ENCODE measurements at places on chromosomes 5 and 9.

- peak; percentile 96 for DNase-seq
Measured at GRCh38 chr5:149397530-149397929, 18.4 kb upstream of the IL17B start.

DNA sequence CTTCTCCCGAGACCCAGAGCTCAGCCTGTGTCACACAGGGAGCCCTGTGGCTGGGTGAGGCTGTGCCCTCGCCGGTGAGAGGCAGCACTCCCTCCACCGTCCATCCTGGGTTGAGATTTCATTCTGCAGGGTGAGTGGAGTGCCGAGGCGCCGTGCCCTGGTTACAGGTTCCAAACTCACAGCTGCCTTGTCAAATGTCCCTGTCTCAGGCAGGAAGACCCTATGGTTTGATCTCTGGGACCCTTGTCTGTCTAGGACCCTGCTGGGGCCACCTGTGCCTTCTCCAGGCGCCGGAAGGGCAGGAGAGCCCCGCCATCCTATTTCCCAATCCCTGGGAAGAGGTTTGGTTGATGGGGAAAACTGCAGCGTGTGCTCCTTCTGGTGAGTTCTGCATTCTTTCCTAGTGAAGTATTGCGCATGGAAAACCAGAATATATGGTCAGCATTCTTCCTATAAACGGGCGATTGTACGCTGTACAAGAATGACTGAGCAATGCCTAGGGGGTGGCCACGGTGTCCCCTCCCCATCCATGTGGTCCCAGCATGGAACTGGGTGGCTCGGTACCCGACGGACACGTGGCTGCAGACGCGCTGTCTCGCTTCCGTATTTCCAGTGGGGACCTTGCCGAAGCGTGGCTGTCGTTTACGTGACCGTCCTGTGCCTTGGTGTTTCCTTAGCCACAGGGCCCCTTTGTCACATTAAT lies 95.9 kb upstream of the COL5A1 start:
- DNase-seq = peak; percentile 38

DNA sequence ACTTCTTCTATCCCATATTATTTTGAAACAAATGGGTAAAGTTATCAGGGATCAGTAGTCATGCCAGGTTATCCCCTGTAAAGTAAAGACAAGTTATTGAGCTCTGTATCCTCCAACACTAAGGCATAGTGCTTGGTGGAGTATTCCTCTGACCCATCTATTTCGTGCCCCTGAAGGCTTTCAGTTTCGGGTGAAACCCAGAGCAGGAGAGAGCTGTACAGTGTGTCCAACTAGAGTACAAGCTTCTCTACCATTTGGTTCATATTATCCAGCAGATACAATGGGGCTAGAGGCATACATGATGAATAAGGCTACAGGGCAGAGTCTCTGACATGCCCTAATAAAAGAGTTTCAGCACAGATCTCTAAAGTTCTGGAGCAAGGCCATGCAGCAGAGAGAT lies 3.2 kb upstream of the SLC22A4 start:
- no peak for DNase-seq

DNA sequence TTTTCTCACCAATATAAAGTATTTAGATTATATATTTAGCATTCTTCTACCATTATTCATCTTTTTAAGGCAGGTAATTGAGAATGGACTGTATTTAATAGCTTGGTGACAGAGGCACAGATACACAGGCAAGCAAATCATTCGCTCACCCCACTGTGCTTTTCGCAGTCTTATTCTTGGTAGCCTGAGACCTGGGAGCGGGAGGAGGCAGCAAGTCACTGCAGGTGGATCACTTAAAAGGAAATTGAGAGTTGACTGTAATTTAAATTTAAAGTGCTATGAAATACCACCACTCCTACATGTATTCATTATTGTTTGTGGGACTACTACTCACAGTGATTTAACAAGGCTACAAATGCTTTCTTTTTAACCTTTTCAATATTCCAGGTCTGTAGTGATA lies 9.7 kb downstream of the RICTOR start:
- no peak for DNase-seq

- no peak for DNase-seq
Measured at GRCh38 chr5:150271296-150271692, 18.3 kb downstream of the CAMK2A start.

GRCh38 chr5:115298811-115299210 lies 2.4 kb upstream of the CCDC112 start:
- no peak for DNase-seq

DNA sequence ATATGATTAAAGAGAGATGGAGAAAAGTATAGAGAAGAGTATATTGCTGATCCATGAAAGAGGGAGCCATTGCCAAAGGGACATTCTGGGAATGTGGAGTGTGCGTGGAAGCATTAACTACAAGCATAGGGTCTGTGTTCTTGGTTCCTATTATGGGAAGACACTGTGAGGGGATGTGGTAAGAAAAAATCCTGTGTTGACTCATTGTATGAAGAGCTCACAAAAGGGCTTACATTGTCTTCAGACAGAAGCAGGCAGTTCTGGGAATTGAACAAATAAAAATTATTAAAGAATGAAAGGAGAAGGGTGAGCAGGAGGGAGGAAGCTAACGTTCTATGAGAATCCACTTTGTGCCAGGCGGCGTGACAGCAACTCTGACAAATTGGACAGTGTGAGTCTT lies 250.4 kb upstream of the CHD1 start:
- no peak for DNase-seq

DNA sequence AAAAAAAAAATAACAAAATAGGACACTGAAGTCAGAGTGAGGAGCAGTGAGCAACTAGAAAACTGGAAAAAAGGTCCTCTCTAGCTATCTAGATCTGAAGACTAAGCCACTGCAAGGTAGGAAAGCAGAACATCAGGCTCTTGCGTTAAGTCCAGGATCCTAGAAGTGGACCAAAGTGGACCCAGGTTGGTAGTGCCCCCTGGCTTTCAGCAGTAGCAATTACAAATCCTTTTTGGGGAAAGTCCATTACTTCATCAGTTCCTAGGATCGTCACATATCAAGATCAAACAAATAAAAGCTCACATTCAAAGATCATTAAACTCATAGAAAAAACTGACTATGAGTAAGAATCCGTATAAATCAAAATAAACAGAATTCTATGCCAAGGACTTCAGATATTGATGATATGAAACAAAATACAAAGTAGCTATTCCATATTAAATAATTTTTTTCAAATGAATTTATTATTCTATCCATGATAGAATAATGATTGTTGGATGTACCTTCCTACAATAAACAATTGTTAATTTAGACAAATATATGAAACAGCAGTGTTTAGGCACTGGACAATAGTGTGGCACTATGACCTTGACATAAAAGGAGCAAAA lies 6.5 kb upstream of the RICTOR start:
- peak; percentile 25 for DNase-seq

DNA sequence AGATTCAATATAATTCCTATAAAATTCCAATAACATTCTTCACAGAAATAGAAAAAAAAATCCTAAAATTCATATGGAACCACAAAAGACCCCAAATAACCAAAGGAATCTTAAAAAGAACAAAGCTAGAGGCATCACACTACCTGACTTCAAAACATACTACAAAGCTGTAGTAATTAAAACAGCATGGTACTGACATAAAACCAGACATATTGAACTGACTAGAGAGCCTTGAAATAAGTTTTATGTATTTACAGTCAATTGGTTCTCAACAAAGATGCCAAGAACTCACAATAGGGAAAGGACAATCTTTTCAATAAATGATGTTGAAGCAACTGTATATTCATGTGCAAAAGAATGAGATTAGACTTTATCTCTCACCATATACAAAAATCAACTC lies 36.9 kb downstream of the BTNL9 start:
- no peak for DNase-seq

GRCh38 chr9:102000956-102001355 lies 262.5 kb upstream of the GRIN3A start:
- DNase-seq = no peak

DNA sequence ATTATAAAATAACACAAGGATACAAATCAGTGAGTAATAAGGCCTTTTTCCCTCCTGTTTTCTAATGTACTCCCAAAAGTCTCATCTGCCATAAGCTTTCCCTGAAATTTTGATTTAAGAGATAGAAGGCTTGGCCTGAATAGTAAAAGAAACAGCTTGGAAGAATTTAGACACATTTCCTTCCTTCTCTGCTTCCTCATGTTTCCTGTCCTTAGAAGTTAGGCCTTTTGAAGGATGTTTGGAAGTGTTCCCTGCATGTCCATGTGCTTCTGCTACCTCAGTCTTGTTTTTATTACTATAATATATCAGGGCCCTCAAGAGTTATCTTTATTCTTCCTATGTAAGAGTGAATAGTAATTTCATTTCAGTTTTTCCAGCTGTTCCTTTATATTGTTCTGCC lies 242.7 kb downstream of the DEPDC1B start:
- no peak for DNase-seq

DNA sequence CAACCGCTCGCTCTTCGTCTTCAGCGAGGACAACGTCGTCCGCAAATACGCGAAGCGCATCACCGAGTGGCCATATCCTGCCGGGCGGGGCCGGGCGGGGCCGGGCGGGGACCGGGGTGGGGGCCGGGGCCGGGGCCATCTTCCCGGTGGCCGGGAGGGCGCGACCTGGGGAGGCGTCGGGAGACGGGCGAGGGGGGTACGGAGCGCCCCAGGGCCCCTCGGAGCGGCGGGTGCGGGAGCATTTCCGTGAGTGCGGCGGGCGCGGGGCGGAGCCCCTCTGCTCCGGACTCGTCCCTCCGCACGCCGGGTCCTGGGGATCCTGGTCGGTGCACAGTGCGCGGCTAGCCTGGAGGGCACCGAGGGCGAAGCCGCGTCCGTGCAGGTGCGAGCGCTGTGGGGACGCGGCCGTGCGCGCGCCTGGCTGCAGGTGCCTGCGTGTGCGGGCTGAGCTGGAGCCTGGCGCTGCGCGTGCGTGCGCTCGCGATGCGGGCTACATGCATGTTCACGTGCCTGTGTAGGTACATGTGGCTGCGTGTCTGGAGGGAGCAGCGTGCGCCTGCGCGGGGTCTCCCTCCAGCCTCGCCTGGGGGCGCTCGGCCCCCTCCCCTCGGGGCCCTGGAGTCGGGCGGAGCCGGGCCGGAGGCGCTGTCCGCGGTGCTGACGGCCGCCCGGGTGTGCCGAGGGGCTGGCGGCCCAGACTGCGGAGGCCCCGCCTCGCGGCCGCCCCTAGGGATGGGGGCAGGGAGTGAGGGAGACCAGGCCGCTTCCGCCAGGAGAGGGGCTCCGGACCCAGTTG lies 762 bp downstream of the CACNA1B start:
- DNase-seq = peak; percentile 3

GRCh38 chr9:36995927-36996705 lies 38.0 kb downstream of the PAX5 start:
- DNase-seq = peak; percentile 51

- DNase-seq = no peak
Measured at GRCh38 chr5:5456858-5457257, 34.4 kb downstream of the ICE1 start.

- no peak for DNase-seq
Measured at GRCh38 chr9:116355153-116355921, 201.7 kb downstream of the PAPPA start.

DNA sequence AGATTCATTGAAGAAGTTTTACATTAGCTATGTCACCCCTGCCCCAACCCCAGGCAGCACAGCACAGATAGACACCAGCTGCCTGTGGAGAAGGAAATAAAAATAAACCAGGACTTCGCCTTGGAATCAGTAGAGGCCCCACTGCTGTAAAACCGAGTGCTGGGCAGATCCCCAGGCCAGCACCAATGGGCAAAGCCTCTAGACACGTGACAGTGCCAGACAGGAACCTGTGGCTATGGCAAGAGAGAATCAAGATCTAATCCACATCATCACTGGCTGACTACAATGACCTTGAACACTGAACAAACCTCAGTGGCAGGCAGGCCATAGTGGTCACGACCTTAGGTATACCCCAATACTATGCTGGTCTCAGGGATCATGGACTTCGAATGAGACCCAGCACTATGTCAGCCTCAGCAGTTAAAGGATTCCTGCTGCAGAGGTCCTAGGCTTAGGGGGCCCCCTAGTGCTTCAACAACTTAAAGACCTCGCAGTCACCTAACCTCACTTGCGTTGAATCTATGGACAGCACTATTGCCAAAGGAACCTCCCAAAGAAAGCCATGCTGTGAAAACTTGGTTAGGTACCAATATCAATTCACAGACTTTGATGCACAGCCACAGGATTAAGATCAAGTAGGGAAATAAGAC lies 2118.6 kb upstream of the C9orf72 start:
- peak; percentile 7 for DNase-seq

GRCh38 chr9:19229595-19230354 lies 718 bp upstream of the DENND4C start:
- peak; percentile 37 for DNase-seq

DNA sequence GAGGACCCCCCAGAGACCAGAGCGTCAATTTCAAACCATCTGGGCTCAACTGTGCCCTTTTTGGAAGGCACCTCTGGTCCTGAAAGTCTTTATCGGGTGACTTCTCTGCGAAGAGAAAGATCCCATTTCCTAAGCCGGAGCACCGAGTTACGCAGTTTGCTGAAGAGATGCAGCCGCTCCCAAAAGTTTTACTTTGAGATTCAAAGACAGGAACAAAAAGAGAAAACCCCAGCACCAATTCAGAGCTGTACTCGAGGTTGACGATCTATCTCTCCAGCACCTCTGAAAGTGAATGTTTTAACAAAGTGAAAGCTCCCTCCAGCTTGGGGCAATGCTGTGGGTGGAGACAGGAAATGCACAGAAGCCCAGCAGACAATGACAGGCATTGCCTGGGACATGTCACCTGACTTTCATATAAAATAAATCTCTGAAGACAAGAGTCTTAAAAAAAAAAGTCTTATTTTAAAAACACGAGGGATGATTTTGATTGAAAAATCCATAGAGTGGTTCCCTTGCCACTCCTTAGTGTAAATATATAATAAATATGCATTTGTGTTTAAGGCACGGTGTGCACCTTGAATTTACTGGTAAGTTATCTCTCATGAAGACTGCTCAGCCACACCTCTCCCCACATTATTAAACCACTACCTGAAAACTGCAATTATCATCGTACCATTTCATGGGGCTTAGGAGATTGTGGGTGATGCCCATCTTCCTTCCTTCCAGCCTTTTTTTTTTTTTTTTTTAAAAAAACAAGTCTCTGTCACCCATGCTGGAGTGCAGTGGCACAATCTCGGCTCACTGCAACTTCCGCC lies 79.9 kb downstream of the FNBP1 start:
- DNase-seq = peak; percentile 59

DNA sequence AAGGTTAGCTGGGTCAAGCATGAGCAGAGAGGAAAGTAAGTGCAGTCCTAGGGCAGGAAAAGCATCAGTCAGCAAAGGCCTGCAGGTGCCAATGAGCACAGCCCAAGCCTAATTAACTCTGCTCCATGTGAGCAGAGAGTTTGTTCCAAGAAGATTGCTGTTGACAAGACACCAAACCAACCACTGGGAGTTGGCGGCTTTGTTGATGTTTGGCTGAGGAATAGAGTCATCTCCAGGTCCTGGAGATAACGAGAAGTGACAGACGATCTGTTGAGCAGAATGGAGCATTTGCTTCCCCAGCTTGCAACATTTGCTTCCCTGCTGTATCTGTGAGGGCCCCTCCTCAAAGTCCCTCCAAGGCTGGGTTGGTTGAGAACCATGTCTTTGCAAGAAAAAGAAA lies 68.2 kb downstream of the FAM114A2 start:
- DNase-seq = no peak
